Stimulated activated CD4-positive, alpha-beta T cell treated with anti-CD3 and anti-CD28 coated beads, Interleukin-15, amount 100 ng/mL, for 48 hours (primary cell): ENCODE measurements at places on chromosomes 3 and 15.

DNA sequence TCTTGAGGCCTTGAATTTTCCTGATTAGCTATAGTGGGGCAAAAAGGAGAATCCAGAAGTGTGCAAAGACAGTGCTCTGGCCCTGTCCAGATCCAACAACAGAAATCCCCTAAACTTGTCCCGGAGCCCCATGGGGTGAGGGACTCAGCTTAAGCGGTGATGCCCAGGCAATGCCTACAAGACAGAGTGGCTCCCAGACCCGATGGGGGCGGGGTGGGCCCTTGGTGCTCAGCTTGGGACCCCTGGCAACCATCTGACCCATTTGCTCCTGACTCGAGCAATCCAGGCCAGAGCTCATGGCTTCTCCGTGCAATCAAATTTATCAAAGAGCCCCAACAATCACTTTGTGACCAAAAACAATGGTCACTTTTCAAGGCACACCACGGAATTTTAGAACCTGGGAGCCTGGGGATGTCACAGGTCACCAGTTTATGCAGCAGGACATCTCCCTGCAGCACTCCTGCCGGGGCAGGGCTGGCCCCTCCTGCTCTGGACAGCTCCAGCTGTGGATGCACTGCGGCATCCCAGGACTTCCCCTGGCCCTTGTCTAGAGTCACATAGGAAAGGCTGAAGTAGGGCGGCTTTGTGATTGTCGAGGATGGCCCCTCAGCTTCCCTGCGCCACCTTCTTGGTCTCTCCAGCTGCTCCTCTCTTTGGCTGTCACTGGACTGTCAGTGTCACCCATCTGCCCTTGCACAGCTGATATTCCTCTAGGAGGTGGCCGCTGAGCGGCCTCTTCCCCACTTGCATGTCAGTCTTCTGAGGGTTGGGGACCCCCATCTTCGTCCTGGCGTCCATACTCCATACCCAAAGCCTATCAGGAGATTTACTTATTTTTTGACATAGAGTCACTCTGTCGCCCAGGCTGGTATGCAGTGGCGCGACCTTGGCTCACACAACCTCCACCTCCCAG is 28.4 kb downstream of the RGMA start:
- DNase-seq = no peak

DNA sequence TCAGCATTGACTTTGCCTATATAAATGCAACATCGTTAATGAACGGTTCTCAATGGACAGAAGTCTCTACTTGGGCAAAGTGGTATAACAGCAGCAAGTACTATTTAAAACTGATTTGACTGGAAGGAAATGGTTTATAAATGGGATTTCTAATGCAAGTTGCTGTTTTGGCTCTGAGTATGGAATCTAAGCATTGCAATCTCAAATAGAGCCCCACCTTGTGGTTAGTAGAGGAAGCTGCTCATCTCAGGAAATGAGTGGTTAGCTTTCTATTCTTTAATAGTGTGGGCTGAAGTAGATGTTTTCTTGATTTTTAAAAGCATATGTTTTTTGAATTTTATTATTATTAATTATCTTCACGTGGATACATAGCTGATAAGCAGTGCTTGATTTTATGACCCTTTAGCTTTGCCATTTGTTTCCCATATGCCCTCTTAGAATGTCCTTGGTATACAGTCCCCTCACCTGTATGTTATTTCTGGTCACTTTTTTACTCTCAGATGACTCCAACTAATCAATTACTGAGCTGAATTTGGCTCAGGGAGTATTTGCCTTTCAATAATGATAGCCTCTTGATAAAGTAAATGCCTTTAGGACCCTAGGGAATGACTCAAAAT is 67.1 kb downstream of the OXSM start:
- no peak for DNase-seq

DNA sequence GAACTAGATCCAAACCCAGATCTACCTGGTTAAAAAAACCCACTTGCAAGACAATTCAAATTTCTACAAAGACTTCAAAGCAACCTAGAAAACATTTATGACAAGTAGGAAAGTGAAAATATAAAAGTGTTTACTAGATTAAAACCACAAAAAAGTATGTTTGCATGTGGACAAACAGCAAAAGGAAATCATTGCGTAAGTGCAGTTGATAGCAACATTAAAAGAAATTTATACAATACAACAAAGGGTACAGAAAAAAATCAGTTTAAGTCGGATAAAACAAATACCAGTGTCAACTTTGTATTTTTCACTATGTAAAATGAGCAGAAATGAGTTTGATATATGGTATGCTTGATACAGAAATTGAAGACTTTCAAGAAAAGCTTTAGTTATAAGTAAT is 2.6 kb downstream of the EIF5A2 start:
- no peak for DNase-seq

DNA sequence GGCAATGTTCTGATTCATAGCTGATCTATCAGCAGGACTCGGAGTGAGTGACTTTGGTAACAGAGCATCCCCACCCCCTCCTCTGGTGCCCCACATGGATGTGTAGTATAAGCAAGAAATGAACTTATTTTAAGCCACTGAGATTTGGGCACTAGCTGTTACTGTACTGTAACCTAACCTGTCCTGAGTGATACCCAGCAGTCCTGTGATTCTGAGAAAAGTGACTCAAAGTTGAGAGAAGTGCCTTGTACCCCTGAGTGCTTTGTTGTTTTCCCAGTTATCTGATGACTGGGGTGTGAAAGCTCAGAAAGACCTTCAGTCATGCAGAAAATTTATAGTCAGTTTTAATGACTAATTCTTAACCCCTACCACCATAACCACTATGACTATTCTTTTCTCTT is 439.9 kb upstream of the RBMS3 start:
- DNase-seq = peak; percentile 43

- DNase-seq = no peak
Measured at GRCh38 chr3:31448035-31448881, 84.5 kb upstream of the STT3B start.

DNA sequence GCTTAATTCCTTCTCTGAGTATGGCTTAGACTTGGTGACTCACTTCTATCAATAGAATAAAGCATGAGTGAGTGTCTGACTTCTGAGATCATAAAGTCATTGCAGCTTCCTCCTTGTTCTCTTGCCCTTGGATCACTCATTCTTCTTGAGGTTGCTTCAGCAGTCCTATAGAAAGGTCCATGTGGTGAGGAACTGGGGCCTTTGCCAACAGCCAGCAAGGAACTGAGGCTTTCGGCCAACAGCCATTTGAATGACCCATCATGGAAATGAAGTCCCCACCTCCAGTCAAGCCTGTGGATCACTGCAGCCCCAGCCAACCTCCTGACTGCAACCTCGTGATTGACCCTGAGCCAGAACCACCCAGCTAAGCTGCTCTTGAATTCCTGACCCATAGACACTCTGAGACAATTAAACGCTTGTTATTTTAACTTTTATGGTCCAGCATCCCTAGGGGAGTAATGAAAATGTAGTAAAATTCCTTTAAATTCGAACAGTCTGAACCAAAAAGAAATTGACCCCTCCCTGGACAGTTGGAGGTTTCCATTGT is 84.5 kb downstream of the WDR76 start:
- no peak for DNase-seq

DNA sequence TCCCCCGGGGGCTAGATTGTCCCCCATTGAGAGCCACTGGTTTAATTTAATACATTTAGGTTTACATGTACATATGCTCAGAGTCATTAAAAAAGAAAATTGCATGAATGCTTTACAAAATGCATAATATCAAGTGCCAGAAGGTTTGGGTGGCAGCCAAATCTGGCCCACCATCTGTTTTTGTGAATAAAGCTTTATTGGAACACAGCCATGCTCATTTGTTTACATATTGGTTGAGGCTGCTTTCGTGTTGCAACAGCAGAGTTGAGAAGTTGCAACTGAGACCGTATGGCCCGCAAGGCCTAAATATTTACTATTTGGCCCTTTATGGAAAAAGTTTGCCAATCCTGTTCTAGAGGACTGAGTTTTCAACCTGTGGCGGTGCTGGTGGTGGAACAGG is 32.1 kb upstream of the RGMA start:
- no peak for DNase-seq

DNA sequence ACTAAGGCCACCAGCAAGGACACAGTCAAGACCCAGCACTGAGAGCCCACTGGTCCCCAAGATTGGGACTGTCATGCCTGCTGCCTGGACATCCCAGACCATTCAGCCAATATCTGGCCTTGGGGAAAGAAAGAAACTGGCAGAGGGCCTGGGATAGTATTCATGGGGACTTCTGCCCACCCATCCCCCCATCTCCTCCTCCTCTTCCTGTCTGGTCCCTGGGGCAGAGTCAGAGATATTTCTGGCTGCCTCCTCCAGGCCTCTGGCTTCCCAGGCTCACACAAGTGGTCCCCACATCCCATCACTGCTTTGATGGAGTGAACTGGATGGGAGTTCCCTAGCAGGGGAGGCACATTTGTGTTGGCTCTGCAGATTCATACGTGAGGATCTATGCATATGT is 4.2 kb upstream of the RASL12 start:
- DNase-seq = no peak

- no peak for DNase-seq
Measured at GRCh38 chr15:27482287-27482686, 511.3 kb downstream of the GABRG3 start.

DNA sequence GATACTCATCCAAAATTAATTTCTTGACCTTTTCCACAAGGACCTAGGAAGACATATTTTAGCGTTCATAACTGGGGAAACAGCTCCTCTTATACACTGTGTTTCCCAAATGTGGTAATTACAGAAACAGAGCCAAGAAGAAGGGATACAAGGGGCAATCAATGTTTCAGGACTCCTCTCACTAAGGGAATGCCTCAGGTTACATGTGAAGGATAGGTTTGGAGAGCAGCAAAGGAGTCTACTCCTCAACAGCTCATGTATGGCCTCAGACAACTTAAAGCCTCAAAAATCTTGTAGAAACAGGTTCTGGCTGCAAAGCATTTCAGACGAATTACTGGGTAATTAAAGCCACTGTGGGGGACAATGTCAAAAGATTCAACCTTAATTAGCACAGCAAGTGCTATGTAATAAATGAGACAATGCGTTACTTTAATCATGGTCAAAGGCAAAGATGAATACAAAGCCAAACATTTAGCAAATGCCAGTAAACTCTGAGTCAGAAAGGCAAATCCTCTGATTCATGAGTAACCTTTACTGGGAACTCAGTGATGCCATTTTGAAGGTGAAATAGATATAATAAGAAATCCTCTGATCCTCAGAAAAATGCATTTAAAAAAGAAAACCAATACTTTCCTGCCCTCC is 1111.2 kb downstream of the TUSC7 start:
- no peak for DNase-seq

DNA sequence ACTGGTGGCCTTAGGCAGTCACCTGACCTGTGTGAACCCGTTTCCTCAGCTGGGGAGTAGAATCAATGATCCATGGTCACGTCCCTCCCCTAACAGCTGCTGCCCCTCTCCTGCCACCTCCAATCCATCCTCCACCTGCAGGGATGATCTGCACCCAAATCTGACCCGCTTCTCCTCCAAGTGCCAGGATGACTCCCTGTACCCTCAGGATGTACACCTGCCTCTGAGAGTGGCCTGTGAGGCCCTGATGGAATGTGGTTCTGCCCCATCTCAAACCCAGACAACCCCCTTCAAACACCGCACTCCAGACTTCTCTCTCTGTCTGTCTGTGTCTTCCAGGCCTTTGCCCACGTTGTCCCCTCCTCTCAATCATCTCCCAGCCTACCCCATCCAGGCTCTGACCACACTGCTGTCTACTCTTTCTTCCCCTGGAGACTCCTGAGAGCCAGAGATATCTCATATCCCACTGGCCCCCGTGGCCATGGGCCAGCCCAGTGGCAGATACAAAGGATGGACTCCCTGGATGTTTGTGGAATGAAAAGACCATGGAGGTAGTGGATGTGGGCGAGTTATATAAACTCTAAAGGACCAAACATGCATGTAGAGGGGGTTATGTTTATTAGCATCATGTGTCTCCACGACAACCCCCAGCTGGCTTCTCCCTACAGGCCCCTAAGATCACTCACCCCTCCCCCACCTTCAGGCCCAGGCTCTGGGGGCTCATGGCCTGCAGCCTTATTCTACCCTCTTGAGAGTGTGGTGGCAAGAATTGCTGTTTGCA is 84.9 kb downstream of the SMAD6 start:
- DNase-seq = no peak

GRCh38 chr3:13532085-13532484 is 16.8 kb upstream of the FBLN2 start:
- DNase-seq = no peak

GRCh38 chr3:139388821-139389551 is 461 bp downstream of the COPB2 start:
- DNase-seq = no peak
